ENCODE measurements at places on chromosomes 12 and 14.
A peak's percentile ranks its signal among the peaks of the same experiment; 100 is the strongest.

- DNase-seq = no peak
Measured at GRCh38 chr12:104702565-104703139, 245.9 kb downstream of the CHST11 start.

DNA sequence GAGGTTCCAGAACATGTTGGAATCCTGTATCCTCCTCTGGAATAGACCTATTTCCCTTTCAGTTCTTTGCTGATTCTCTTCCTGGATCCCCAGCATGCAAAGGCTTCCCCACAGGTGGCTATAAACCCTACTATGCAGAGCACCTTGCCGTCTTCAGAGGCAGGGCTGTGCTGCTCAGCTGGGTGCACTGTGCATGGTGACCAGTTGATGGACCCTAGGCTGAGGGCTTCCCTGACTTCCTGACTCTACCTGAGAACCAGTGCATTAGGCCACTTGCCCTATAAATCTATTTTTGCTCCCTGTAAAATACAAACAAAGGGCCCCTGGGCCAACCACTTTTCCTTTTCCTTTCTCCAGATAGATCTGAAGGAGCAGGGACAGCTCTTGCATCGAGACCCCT lies 14.1 kb downstream of the ZNF219 start:
- DNase-seq = no peak

DNA sequence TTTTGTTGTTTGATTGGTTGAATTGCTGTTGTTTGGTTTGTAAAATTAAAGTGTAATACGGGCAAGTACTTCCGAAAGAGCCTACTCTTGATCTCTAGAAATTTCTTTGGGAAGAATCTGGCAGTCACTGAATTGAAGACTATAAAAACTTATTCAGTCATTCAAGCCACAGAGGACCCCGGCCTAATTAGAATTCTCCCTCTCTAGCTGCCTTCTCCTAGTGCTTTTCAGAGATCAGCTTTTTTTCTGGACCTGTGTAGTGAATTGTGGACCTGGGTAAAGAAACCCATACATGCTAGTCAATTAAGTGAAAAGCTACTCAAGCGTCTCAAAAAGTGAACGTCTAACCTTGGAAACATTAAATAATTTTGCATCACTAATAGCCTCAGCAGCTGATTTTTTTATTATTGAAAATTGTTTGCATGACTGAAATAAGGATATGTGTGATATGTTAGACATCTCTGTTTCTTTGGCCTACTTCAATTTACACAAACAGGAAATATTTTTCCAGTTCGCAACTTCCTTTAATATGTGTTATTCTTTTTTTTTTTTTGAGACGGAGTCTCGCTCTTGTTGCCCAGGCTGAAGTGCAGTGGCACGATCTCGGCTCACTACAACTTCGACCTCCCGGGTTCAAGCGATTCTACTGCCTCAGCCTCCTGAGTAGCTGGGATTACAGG lies 27.2 kb downstream of the EFCAB11 start:
- DNase-seq = no peak

DNA sequence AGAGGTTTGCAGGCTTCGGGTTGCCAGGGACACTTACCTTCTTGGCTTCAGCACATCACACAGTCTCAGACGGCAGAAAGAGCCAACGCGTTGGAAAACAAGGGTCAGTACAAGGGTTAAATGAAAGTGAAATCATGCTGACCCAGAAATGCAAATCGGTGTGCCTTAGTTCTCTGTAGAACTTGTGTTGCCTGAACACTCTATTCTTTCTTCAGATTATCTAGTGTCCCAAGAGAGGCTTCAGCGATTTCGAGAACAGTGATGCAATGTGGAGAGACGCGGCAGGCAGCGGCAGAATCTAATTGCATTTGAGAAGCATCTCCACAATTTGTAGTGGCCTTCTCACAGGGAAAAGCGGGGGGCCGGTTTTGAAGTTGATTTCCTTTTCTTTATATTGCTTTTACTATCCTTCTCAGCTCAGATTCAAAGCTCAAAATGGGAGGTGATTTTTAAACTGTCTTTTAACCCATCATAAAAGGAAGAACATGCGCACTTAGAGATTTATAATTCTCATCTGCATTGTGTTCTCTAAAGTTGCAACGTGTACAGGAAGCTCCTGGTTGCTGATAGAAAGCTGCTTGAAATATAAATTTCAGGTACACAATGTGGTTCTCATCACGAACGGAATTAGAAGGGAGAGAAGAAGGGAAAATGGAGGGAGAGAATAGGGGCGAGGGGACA lies 67.8 kb upstream of the EGLN3 start:
- peak; percentile 32 for DNase-seq

Measured in RPMI8226 (cell line).